ENCODE measurements at places on chromosomes 16 and 17.

- DNase-seq: no peak
These were observed 11.9 kb upstream of the CHMP6 start for GRCh38 chr17:80979547-80980378.

GRCh38 chr17:40331743-40332641 lies 23.0 kb downstream of the RARA start:
- no peak for DNase-seq

- DNase-seq: no peak
These were observed 216.1 kb downstream of the ABCC12 start for GRCh38 chr16:47939680-47940079.

GRCh38 chr17:7932949-7933348 lies 943 bp downstream of the CNTROB start:
- DNase-seq: no peak

DNA sequence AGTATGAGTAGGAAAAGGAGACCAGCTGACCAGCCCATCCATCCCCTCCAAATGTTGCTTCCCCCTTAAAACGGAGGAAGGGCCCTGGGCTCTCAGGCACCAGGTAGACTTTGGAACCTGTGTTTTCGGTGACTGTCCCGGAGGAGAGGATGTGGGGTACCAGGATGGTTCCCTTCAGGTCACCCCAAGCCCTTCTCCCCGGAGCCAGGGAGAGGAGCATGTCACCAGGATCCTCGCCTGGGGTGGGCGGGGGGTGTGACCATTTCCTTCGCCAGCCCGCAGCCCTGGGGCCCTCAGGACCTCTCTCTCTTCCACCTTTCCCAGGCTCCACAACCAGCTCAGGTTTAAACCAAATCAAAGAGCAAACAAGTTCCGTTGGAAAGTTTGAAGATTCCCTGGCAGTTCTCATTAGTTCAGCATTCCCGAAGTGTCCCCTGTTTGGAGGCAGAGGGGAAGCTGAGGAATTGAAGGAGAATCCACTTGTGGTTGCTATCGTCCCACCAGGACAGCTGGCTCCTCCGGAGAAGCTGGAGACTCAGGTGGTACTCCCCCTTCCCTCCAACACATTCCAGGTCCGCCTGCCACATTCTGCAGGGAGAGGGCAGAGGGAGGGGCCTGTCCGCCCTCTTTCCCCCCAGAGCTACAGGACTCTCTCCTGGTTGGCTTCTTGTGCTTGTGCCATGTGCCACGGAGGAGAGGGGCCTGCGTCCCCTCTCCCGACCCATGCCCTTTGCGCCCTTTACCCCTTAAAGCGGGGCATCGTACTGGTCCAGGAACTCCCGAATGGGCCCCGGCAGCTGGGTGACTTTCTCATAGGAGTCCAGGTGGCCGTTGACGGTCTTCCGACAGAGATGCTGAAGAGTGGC lies 2.0 kb downstream of the SOCS3 start:
- no peak for DNase-seq

- no peak for DNase-seq
These were observed 18.6 kb downstream of the SCNN1B start for GRCh38 chr16:23320693-23321092.

GRCh38 chr17:66791347-66791746 lies 43.6 kb upstream of the CACNG5 start:
- DNase-seq: no peak

DNA sequence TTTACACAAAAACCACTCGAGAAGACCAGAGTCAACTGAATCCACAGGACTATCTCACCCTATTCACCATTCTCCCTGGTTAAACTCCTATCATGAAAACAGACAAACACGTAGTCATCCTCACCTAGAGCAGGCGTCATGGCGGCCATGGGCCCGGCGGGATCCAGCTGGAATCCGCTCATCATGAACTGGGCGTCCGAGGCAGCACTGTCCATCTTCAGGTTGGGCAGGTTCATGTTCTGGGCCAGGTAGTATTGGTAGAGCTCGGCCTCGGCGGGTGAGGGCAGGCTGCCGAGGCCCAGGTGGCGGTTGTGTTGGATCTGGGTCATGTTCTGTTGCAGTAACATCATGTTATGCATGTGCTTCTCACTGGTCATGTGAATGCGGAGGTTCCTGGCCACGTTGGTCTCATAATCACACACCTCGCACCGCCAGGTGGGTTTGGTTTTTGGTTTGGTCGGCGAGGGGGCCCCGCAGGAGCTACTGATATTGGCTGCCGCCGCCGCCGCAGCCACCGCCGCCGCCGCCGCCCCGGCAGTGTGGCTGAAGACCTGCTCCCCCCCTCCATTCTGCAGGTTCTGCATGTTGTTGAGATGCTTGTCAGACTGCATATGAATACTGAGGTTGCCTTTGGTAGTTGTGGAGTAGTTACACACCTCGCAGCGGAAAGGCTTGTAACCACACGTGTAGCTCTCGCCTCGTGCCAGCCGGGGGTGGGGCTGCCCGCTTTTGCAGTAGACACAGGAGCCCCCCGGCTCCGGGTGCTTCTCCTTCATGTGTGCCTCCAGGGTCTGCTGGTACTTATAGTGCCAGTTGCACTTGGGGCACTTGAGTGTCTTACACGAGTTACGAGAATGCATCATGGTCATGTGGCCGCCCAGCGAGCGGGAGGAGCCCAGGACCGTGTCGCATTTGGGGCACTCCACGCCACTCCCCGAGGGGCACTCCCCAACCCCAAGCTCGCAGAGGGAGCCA lies 90.3 kb downstream of the ZFHX3 start:
- DNase-seq: no peak

DNA sequence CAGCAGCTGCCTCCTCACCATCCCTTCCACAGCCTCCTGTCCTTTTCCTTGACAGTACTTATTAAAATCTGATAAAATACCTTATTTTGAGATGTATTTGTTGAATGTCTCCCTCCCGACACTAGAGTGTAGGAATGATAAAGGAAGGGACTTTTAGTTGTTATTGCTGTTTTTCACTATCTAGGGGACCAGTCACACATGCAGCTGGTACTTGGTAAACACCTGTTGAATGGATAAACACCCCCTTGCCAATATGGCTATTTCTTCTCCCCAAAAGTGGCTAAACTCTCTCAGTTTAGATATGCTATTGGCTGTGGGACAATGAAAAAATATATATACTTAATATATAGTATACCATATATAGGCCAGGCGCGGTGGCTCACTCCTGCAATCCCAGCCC lies 96.7 kb downstream of the STX8 start:
- DNase-seq: no peak

GRCh38 chr17:37506678-37507077 lies 17.0 kb downstream of the DUSP14 start:
- DNase-seq: no peak

- no peak for DNase-seq
These were observed 28.0 kb upstream of the MTSS2 start for GRCh38 chr16:70713824-70714223.

DNA sequence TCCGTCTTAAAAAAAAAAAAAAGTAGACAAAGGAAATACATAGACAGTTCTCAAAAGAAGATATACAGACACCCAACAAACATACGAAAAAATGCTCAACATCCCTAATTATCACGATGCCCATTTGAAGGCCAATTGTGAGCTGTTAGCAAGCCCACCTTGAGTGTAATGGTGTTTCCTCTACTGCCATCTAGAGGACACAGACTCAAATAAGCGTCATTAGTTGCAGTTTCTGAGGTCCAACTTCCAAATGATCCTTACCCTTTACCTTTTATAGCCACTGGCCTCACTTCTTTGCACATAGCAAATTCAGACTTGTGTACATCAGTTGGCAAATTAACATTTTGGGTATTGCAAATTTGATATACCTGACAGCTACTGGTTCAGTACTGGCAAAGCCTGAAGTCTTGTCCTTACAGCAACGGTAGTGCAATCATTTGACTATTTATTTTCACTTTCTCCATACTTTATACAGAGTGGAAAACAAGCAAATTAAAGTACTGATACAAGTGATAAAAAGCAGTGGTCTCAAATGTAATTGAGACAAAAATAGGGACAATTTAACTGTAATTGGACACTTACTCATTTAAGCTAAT lies 536.3 kb upstream of the EEF2KMT start:
- no peak for DNase-seq

DNA sequence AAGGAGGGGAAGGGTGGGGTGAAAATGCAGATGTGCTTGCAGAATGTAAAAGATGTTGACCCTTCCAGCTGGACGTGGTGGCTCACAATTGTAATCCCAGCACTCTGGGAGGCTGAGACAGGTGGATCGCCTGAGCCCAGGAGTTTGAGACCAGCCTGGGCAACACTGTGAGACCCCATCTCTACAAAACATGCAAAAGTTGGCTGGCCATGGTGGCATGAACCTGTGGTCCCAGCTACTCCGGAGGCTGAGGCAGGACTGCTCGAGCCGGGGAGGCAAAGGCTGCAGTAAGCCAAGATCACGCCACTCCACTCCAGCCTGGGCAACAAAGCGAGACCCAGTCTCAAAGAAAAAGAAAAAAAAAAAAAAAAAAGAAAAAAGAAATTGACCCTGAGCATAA lies 17.8 kb downstream of the ATP1B2 start:
- DNase-seq: no peak

DNA sequence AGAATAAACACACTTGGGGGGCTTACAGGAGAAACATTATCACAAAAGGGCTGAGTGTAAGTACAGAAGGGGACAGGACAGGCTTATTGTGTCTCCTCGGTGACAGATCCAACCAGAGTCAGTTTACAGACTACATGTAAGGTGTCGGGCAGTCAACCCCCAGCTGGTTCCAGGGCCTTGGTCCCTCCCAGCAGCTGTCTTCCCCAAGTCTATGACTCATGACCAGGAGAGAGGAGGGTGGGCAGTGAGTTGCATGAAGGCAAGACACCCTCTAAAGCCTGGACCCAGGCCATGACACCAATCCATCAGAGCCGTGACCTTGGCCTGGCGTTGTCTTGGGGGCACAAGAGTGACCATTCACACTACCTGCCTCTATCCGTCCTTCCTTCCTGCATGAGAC lies 276.2 kb upstream of the CCL2 start:
- no peak for DNase-seq

Measured in cerebellar nuclear complex (tissue), 1 donor.